Neural progenitor cell (in vitro differentiated cells): ENCODE measurements at places on chromosomes 3 and 15.

GRCh38 chr3:119677641-119677934, 382 bp upstream of the COX17 start:
- DNase-seq: no peak

- no peak for DNase-seq
Measured at GRCh38 chr3:184315543-184315867, 1.1 kb downstream of the EIF4G1 start.

DNA sequence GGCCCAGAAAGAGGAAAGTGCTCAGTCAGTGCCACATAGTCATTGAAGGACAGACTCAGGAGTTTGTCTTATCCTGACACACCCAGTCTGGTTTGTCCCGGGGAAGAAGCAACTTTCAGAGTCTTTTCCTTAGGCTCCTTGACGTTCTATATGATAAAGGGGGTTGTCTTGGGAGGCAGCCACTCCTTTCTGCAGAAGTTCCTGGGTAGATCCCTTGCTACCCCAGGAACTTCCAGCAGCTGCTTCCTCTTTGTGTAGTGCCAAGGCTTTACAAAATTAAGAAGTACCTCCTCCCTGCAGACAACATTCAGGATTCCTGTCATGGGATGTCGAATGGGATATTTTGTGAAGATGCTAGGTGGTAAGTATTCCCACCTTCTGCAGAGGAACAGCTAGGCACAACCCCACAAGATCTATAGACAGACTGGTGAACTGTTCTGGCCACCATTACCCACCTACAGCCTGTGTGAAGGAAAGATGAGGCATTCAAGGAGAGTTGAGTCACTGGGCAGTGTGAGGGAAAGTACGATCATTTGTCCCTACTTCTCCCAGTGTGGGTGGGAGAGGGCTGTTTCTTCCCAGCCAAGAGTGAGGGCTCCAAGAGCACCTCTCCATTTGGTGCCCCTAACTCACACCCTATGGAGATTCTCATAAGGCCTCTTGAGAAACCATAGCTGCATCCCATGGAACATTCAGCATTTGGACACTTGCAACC, 11.3 kb downstream of the TMEM266 start:
- no peak for DNase-seq

GRCh38 chr3:158769549-158769948, 32.3 kb upstream of the MFSD1 start:
- DNase-seq: no peak

GRCh38 chr3:138072796-138073195, 42.6 kb downstream of the DZIP1L start:
- peak; percentile 30 for DNase-seq

DNA sequence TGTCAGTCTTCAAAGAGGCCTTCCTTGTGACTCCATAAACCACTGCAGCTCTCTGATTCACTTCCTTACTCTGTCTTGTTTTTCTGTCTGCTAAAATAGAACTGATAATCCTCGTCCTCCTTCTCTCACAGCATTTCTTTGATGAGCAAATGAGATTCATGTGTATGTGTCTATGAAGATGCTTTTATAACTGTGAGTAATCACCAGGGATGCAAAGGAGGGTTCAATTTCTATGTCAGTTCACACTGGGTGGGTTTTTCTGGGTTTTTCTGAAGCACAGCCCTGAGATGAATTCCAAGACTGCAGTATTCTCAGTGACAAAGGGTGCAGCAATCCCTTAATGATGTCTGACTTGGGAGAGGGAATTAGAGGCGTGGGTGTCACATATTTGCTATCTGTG, 746.6 kb upstream of the CFAP20DC start:
- DNase-seq: no peak

DNA sequence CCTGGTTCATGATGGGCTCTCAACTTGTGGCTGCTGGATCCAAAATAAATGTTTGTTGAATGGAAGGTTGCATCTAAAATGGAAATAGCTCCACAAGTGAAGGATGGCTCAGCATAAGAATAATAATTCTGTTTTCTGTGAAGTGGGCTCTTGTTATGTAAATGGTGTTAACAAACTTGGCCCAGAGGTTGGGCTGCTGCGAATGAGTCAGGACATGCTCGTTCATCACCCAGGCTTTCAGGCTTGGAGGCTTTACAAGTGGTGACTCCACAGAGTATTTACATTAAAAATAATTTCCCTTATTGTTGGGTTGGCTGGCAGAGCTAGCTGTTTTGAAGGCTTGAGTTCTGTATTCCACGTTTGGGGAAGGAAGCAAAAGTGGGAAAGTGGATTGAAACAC, 60.5 kb downstream of the ITGB5 start:
- DNase-seq: no peak

DNA sequence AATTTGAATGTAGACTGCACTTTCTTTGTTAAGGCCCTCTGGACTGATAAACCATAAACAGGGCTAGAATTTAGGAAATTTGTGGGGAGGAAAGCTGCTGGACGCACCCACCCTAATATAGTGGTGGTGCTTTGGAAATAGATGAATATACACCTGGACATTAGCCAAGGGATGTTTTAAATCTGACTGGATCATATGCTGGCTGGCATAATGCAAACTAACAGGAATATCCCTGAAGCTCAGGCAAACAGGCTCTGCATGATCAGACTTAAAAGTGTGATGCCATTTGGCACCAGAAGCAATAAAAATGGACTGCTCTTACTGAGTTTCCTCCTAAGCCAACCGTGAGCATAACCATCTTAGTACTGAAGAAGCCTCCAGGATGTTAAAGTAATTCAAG, 465.8 kb upstream of the ROBO1 start:
- no peak for DNase-seq

- peak; percentile 32 for DNase-seq
Measured at GRCh38 chr3:49616491-49616941, 57.6 kb upstream of the APEH start.

GRCh38 chr3:62211675-62212429, 161.5 kb downstream of the FEZF2 start:
- no peak for DNase-seq

GRCh38 chr3:71395470-71395869, 188.1 kb downstream of the FOXP1 start:
- DNase-seq: no peak

DNA sequence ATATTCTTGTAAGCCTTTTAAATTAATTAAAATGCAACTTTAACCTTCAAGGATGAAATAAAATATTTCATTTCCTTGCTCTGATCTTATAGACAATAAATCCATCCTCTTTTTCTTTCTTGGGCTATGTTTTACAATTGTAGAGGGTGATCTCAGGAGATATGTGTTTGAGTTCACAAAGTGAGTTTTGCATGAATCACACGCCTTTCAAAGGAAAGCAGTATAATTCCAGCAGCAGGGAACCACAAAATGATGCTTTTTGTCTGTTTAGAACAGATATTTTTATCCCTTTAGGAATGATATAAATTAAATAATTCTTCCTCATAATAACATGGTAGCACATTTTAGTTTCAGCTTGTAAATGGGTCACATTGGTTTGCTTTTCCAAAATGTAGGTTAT, 191.2 kb downstream of the SEMA6D start:
- no peak for DNase-seq

DNA sequence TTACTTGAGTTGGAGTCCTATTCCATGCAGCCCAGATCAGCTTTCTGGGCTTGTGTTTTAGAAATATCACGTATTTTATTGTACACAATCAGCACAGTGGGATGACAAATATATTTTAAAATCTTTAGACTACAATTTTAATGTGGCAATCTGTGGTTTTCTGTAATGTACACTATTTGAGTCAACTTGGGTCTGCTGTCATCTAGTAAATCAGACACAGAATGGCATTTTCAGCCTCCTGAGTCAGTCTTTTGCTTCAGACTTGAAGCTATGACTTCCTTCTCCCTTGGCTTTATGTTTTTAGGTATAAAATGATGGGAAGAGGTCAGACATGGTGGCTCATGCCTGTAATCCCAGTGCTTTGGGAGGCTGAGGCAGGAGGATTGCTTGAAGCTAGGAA, 232.1 kb downstream of the NECTIN3 start:
- no peak for DNase-seq

GRCh38 chr15:28093752-28094535, 5.2 kb downstream of the OCA2 start:
- no peak for DNase-seq

- no peak for DNase-seq
Measured at GRCh38 chr3:188283347-188283746, 129.4 kb downstream of the LPP start.

- no peak for DNase-seq
Measured at GRCh38 chr3:18207226-18207625, 217.9 kb downstream of the SATB1 start.

DNA sequence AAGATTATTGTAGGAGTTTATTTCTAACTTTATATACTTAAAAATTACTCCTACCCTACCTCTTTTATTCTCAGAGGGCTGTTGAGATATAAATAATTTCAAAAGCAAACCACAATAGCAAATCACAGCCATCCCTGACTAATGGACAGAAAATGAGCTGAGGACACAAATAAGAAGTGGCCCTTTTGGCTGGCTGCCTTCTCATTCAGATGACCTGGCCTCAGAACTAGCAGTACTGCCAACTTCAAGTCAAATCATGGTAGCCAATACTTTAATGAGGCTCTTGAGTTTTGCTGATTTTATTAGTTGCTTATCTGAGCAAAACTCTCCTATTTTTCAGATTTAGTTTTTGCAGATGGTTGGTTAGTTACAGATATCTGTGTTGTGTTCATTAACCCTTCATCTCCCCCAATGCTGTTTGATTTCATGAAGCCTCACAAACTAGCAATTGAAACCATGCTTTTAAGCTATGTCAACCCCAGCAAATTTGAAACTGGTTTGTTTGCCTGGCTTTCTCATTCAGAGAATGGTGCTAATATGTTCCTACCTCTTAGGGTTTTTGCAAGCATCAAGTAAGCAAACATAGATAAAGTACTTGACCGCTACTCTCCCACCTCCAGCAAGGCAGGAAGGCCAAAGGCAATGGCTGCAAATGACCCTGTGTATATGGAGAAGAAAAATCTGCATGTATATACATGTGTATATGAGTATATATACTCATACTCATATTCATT, 73.4 kb upstream of the HACD2 start:
- no peak for DNase-seq

- peak; percentile 59 for DNase-seq
Measured at GRCh38 chr15:90086868-90087268, 15.4 kb downstream of the IDH2 start.

DNA sequence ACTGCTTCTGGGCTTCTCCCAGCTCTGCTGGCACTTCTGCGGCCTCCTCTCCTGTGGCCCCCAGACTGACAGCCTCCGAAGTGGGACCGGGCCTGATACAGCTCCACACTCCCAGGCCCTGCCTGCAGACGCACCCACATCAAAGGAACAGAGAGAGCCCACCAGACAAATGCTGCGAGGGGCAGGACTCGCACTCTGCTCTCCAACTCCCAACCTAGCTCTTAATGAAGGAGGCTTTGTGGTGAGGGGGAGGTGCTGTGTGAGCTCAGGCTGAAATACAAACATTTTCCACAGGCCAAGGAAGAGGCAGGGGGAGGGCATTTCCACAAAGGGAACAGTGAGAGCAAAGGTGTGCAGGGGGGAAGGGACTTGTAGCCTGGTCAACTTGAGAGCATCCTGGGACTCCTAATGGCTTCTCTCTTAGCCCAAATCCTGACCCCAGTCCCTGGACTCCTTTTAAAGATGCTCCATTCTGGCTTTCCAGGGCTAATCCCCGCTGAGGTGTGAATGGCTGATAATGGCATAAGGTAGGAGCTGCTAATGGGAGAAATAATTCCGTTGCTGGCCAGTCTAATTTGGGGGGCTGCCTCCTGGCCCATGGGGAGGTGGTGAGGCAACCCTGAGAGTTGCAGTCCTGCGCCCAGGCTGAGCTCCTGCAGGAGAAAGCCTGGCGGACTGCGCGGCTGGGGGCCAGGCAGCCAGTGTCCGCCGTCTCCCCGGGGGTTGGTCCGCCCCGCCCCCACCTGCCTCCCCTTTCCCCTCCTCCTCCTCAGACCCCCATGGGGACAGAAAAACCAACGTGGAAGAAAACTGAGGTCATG, 9.6 kb downstream of the LINGO1 start:
- DNase-seq: no peak

- no peak for DNase-seq
Measured at GRCh38 chr15:31163769-31164572, 62.4 kb upstream of the TRPM1 start.

DNA sequence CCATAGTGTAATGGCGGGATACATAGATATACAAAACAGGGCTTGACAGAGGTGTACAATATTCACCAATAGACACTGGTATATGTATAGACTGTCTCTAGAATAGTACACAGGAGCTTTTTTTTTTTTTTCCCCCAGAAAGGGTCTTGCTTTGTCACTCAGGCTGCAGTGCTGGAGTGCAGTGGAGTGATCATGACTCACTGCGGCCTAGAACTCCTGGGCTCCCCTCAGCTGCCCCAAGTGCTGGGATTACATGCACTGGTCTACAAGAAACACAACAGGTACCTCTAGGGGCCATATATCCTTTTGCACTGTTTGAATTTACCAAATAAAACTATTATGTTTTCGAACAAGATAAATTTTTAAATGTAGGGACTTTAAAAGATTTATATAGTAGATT, 12.3 kb downstream of the RHOA start:
- DNase-seq: no peak

DNA sequence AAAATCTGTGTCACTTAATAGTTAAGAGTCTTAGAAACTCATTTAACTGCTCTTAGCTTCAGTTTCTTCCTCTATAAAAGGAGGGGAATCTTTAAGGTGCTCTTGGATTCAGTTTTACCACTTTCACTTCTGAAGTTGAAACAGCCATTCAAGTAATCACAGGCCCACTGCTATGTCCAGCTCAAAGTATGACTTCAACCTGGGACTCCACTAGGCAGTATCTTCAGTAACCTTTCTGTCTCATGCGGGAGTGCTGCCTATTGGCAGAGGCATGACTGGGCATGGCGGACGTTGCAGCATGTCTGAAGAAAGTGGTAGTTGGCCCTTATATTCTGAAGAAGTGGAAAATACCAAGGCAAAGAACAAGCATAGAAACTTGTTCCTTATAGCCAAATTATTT, 92.3 kb downstream of the DHX30 start:
- DNase-seq: no peak

GRCh38 chr15:100766243-100767000, 113.2 kb upstream of the ALDH1A3 start:
- DNase-seq: peak; percentile 49

- no peak for DNase-seq
Measured at GRCh38 chr3:43062040-43062563, 43.8 kb downstream of the POMGNT2 start.

- DNase-seq: no peak
Measured at GRCh38 chr3:4394048-4394447, 73.0 kb downstream of the SUMF1 start.
